ENCODE measurements at places on chromosomes 2 and 18.
A peak's percentile ranks its signal among the peaks of the same experiment; 100 is the strongest.

- DNase-seq = no peak
Observed at GRCh38 chr2:186887107-186888090, 38.4 kb upstream of the ZSWIM2 start.

- DNase-seq = no peak
Observed at GRCh38 chr2:205908212-205909183, 177.5 kb downstream of the INO80D start.

- no peak for DNase-seq
Observed at GRCh38 chr18:23689616-23690504, 607 bp downstream of the LAMA3 start.

- no peak for DNase-seq
Observed at GRCh38 chr2:173086518-173087213, 11.0 kb downstream of the MAP3K20 start.

DNA sequence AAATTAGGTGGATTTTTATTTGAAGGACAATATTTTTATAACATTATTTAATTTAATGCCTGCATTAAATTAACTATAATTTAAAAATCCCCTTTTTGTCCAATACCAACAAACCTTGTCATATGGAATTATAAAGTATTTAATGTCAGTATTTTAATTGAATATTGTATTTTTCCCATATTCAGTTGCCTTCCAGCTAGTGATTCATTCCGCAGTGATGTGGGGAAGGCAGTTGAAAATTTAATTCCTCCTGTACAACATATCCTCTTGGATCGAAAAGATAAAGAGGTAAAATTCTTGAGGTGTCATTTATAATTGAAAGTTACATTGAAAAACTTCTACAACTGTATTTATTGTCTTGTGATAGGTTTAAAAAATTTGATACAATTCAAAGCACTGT, 40.4 kb downstream of the WDR7 start:
- no peak for DNase-seq

- DNase-seq = peak; percentile 28
Observed at GRCh38 chr2:36403675-36404230, 48.2 kb downstream of the CRIM1 start.

GRCh38 chr18:48948112-48949049, 2.4 kb downstream of the SMAD7 start:
- DNase-seq = peak; percentile 69

DNA sequence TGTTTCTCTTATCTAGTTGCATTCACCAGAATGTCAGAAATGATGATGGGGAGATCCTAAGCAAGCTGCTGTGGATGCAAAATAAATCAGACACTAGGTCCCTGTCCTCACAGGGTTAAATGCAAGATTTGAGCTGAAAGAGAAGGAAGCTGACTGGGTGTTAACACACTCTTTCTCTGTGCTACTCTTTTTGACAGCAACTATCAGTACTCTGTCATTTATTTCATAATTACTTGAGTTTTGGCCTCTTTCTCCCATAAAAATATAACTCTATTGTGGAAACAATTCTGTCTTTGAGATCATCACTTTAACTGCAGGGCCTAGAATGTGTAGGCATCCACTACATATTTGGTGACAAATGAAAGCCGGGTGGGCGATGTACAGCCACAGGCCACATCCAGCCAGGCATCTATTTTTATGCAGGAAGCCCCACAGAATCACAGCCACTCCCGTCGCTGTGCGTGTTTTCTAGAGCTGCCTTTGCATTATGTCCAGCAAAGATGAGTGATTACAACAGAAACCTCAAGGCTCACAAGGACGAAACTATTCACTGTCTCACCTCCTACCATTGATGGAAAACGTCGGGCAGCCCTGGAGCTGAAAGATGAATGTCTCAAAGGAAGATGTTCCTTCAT, 849.0 kb downstream of the RNF144A start:
- DNase-seq = no peak

DNA sequence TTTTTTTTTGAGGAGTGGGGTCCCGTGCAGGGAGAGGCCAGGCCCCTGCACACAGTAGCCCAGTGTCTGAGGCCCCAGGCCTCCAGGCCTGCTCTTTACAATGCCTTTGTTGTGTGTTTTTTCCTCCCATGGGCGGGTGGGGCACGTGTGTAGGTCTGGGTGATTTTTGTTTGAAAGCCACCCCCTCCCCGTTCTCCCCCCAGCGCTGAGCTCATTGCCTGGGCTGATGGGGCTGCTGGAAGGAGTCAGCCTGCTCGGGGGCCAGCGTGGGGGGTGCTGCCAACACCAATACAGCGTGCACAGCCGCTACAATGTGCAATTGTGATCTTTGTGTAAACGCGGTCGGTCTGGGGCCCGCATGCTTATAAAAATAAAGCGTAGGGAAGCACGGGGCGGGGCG, 142.7 kb downstream of the DYSF start:
- no peak for DNase-seq

DNA sequence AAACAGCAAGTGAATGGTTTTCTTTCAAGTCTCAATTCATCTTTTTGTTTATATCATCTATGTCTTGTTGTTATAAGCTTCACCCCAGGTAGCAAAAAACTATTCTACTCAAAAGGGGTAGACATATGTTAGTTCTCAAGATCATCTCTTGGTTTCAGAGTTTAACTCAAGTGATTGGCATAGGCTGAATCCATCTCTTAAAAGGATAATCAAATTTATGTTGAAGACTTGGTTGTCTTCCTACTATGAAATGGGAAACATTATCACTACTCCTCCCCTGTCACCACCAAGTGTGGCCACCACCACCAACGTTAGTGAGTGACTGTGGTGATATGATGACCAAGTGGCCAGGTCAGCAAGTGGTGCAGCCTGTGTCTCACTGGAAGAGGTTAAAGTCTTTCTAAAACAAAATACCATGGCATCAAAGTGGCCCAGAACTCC, 1.5 kb downstream of the IL1B start:
- no peak for DNase-seq

DNA sequence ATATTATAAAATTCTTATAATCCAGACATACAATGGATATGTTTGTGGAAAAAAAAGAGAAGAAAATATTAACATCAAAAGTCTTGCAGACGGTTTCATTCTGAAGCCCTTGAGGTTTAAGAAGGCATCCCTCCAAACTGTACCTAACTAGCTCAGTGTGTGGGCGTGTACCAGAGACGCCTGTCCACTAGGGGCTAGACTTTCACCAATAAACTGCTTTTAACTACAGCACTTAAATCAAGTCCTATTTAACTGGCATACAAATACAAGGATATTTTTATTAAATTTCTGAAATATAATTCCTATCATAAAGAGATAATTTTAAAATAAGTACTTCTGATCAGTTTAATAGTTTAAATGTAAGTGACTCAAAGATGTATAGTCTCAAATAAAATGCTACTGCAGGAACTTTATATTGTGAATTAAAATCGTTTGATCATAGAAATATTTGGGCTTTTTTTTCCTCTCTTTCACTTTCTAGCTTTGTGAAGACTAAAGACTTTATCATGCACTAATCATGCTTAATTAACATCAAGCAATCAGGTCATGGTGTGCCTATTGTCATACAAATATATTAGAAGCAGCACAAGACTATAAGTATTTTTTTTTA, 437.7 kb downstream of the SATB2 start:
- peak; percentile 64 for DNase-seq

DNA sequence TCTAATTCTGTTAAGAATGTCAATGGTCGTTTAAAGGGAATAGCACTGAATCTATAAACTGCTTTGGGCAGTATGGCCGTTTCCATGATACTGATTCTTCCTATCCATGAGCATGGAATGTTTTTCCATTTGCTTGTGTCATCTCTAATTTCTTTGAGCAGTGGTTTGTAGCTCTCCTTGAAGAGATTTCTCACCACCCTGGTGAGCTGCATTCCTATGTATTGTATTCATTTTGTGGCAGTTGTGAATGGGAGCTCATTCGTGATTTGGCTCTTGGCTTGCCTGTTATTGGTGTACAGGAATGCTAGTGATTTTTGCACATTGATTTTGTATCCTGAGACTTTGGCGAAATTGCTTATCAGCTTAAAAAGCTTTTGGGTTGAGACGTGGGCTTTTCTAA, 38.3 kb upstream of the WDR75 start:
- DNase-seq = no peak

- no peak for DNase-seq
Observed at GRCh38 chr2:155382776-155383175, 684.3 kb downstream of the KCNJ3 start.

GRCh38 chr2:149019768-149020167, 18.7 kb upstream of the LYPD6B start:
- DNase-seq = peak; percentile 29

DNA sequence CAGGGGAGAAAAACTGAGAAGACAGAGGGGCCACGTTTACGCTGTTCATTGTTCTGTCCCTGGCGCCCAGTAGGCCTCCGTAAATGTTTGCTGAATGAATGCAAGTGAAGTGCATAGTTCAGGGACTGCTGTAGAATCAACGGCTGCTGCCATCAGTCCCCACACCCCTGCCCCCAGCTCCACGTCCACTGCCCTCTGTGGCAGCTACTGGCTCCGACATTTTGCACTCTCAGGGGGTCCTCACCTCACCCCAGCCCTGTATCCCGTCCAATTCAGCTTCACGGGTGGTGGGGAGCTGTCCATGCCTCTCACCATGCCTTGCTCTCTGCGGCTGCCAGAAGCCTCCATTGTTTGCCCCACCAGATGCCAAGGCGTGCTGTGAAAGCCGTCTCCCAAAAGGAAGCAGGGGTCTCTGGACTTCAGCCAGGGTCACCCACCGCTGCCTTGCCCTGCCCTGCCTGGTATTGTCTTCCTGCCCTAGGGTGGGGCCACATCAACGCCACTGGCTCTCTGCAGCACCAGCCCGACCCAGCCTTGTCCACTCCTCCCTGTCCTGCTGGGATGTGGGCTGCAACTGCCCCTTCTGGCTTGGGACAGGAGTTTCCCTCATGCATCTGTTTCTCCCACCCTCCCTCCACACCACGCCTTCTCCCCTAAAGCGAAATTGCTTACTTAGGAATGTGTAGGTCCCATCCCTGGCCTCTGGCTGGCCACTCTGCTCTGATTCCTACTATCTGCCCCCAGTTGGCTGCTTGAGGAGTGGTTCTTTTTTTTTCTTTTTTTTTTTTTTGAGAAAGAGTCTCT, 86.0 kb downstream of the RHOB start:
- DNase-seq = no peak

GRCh38 chr2:129661935-129662334, 317.5 kb upstream of the RAB6C start:
- DNase-seq = no peak

GRCh38 chr2:43924463-43924862, 71.3 kb downstream of the LRPPRC start:
- DNase-seq = no peak

DNA sequence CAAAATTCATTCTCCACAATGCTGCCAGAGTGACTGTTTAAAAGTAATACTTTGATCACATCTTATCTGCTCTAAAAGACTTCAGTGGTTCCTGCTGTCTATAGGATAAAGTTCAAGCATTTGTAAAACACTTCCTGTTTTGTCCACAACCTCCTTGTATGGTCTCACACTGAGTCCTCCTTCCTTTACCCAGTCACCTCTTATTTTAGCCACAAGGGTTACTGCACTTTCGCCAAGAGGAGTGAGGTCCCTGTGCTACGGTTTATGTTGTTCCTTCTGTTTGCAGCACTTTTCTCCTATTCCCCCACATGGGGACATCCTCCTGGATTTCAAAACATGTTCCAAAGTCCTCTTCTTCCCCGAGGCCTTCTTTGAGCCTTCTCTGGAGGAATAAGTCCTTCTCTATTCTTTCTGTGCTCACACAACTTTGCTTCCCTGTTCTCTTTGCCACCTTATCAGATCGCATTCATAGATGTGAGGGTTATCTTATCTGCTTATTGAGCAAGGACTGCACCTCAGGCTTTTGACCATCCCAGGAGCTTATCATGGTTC, 112.2 kb upstream of the NABP1 start:
- peak; percentile 60 for DNase-seq

DNA sequence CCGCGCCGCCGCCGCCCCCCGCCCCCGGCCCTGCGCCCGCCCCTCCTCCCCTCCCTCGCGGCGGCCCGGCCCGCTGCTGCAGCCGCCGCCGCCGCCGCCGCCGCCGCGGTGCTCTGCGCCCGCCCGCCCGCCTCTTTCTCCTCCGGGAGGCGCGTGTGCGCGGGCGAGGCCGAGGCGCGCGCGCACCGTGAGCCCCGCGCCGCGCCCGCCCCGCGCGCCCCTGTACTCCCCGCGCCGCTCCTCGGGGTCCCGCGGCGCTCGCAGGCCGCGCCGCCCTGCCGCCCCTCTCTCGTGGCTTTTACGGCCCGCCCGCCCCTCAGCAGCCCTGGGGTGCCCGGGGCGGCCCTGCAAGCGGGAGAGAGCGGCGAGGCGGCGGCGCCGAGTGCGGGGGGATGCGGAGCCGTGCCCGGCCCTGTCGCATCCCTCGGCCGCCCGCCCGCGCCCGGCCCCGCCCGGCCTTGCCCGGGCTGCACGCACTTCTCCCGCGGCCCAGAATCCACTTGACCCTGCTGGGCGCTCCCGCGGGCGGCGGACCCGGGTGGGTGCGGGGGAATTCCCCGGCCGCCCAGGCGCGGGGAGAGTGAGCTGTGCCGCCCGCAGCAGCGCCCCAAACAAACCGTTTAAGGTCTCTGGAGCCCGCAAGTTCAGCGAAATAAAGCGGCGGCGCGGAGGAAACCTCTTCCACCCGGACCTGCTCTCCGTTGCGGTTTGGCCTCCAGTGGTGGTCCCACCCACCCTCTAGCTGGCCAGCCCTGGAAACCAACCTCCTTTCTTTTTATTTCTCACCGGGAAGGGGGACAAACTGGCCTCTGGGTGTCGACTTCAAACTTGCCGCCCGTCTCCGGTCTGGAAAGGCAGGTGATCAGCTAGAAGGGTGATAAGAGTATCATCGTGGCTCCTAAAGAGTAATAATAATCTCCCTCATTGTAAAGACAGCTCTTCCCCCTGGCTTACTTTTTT, 37.4 kb downstream of the AFF3 start:
- no peak for DNase-seq

DNA sequence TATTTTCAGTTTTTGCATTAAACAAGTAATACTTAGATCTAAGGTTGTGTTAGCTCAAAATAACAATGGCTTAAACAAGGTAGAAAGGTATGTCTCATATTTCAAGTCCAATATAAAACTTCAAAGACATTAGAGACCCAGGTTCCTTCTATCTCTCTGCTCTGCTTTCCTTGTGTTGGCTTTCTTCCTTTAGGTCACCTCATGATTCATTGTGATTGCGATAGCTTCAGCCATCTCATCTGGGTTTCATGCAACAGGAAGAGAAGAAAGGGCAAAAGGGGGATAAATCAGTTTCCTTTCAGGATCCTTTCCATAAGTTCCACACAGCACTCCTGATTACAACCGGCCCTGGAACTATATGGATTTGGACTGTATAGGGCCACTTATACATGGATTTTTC, 16.0 kb upstream of the TBR1 start:
- no peak for DNase-seq
